Activated T-helper 17 cell treated with anti-CD3 and anti-CD28 coated beads, Interleukin-2, amount 50 U/mL, for 72 hours (primary cell): ENCODE measurements at places on chromosomes 3 and 15. TPM values are rescaled to one million over a fixed set of nuclear protein-coding genes. Genes with fewer than 3 reads are reported as not detected.

GRCh38 chr3:151479452-151479851 is 18.6 kb upstream of the IGSF10 start:
- ATAC-seq: no peak

The PLA1A gene
- total RNA-seq: 0.39 TPM

The FBN1 gene
- total RNA-seq: 0.91 TPM

The POMGNT2 gene
- 3.7 TPM for total RNA-seq

- no peak for ATAC-seq
Observed at GRCh38 chr15:92681141-92681631, 25.6 kb upstream of the FAM174B start.

The ZNF620 gene
- 2.3 TPM for total RNA-seq

GRCh38 chr3:145170121-145170520 is 990.9 kb downstream of the PLOD2 start:
- ATAC-seq: no peak

DNA sequence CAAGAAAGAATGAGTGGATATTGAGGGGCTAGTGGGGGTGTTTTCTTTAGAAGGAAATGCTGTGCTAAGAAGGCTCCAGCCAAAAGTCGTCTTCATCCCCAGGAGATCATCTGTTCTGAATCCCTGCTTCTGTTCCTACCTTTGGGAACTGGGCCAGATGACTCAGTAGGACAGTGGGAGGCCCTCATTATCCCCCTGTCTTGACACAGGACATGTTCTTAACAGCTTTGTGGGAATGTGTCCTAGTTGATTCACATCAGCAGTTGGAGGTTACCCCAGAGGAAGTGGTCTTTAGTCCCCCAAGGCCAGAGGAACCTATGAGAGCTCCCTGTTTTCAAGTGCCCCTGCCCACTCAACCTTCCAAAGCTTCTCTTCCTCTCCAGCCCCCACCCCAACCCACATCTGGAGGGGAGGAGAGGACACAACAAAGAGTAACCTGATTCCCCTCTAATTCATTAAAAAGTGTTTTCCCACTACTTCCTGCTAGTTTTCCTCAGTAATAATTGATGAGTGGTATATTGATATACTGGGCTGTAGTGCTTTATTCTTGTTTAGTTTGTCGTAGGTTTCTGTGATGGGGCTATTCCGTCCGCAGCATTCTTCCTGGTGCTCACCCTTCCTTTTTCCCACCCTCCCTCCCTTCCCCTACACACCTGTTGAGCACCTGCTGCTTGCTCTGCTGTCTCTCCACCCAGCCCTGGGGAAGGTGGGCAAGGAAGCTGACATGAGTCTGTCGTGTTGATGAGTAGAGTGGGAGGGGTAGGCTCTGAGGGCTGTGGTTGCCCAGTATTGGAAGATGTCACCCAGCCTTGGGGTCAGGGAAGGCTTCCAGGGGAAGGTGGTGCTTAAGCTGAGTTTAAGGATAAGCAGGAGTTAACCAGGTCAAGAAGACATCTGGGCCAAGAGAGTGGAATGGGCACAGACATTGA is 9.3 kb downstream of the PXYLP1 start:
- no peak for ATAC-seq

DNA sequence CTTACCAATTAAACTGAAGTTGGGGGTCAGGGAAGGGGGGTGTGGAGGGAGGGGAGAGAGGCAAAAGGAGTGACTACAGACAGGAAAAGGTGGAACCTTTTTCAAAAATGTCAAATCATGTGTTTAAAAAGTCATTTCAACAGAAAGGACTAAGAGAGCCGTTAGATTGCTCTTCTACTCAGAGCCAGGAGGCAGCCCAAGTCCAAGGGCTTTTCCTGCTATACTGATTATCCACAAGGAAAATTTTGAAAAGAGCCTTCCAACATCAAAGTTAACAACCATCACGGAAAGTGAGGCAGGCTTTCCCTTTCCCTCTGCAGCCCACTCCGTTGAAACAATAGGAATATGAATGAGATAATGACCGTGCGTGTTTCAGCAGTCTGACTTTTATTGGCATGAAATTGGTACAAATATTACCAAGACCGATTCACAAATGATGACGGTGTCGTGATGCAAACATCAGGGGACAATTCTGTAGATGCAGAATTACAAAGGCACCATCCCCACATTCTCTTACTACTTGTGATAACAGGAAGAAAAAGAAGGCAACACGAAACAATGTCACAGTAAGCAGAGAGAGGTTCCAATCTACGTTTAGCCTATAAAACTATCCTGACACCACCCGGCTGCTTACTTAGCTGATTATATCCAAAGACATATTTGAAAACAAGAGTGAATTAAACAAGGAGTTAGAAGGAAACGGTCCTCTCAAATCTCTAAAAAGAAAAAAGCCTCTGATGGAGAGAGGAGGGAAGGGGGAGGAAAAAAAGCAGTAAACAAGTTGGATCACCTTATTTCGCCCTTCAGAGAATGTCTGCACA is 453.7 kb downstream of the FOXP1 start:
- ATAC-seq: peak; percentile 13

- ATAC-seq: no peak
Observed at GRCh38 chr3:79521221-79521848, 246.5 kb downstream of the ROBO1 start.

GRCh38 chr15:63091679-63092446 is 29.8 kb upstream of the LACTB start:
- ATAC-seq: no peak

GRCh38 chr15:87741350-87741749 is 515.2 kb downstream of the NTRK3 start:
- no peak for ATAC-seq

The CALML4 gene
- 12.5 TPM for total RNA-seq

DNA sequence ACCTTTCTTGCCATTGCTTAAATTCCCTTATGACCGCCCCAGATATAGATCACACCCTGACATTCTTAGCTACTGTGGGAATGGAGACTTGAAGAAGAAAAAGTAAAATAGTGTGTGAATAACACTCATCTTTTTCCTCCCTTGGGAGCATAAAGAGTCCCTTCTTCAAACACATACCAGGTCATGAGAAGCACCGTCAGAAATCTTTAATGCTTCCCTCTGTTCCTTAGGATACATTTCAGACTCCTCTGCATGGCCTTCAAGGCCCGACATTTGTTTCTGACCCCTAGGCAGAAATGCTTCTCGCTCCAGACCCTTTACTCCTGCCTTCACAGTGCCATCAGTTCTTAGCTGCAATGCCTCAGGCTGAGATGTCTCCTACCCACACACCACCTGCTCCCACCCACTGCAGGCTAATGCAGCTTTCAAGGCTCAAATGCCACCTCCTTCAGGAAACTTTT is 143.8 kb upstream of the IL12A start:
- ATAC-seq: no peak
